A549 treated with Mapracorat at 1 μM for 4 hours (cell line): ENCODE measurements at places on chromosomes 2 and 18. TPM values are rescaled to one million over a fixed set of nuclear protein-coding genes. Genes with fewer than 3 reads are reported as not detected.

NOSTRIN gene
- 1.8 to 3.1 TPM (median 2.2 TPM) in 5 replicates for total RNA-seq

BOLA3 gene
- total RNA-seq, result 120 to 163 TPM (median 136 TPM) in 5 replicates

HK2 gene
- 0.77 to 1.00 TPM (median 0.93 TPM) in 5 replicates for total RNA-seq

KLHL30 gene
- 0.18 to 0.26 TPM (median 0.24 TPM) in 5 replicates for total RNA-seq

MAPRE2 gene
- 11.9 to 12.8 TPM (median 12.5 TPM) in 5 replicates for total RNA-seq

ASPRV1 gene
- 0.19 to 0.27 TPM (median 0.23 TPM) in 5 replicates for total RNA-seq

UGT1A1 gene
- 0.39 to 0.78 TPM (median 0.60 TPM) in 5 replicates for total RNA-seq
